Kidney (tissue), 22 donors: ENCODE measurements at places on chromosomes 2 and 18.

DNA sequence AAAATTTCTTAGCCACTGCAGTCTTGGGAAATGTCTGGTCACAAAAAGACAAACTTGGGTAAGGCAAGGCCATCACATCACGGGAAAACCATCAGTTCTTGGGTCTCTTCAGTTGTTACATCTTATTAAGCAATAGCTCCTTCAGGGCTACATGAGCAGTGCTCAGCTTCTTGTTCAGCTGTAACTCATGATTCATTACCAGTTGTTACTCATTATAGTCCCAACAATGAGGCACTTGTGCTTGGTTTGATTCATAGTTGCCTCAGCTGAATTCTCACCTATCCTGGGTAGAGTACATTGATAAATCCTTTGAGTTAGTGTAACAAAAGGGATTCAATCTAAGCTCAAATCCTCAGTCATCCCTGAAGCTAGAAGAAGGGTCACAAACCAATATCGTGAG lies 102.4 kb upstream of the DCC start:
- no peak for DNase-seq

DNA sequence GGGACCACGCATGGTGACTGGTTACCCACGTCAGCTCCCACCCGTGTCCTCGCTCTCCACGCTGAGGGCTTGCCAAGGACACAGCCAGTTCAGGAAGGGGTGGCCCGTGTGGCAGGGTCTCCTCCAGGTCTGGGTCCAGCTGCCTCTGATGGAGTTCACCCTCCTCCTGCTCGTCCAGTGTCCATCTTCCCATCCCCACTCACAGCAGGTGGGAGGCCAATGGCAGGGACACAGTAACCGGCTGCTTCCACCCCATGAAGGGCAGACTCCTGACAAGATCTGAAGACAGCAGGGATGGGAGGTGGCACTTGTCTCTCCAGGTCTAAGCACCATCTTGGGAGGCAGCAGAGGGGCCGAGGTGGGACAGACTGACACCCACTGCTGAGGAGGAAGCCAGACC lies 106.4 kb downstream of the NDUFA10 start:
- no peak for DNase-seq

DNA sequence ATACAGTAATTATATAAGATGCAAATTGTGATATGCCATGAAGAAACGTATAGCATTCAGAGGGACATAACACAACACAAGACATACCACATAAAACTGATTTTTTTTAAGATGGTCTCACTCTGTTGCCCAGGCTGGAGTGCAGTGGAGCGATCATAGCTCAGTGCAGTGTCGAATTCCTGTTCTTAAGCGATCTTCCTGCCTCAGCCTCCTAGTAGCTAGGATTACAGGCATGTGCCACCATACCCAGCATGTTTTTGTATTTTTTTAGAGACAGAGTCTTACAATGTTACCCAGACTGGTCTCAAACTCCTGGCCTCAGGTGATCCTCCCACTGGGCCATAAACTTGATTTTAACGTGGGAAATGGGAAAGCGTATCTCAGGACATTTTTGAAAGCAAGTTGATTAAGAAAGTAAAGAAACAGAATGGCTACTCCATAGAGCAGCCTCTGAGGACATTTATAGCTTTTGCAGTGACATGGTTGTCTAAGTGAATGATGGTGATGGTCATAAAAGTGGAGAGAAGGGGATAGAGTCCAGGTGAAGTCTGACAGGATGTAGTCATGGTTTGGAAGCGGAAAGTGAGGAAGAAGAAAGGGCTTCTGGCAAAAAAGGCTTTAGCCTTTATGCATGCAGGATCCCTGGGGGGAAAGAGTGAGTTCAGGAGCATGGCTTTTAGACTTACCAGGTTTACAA lies 2.4 kb downstream of the TSGA10 start:
- DNase-seq = peak; percentile 70

DNA sequence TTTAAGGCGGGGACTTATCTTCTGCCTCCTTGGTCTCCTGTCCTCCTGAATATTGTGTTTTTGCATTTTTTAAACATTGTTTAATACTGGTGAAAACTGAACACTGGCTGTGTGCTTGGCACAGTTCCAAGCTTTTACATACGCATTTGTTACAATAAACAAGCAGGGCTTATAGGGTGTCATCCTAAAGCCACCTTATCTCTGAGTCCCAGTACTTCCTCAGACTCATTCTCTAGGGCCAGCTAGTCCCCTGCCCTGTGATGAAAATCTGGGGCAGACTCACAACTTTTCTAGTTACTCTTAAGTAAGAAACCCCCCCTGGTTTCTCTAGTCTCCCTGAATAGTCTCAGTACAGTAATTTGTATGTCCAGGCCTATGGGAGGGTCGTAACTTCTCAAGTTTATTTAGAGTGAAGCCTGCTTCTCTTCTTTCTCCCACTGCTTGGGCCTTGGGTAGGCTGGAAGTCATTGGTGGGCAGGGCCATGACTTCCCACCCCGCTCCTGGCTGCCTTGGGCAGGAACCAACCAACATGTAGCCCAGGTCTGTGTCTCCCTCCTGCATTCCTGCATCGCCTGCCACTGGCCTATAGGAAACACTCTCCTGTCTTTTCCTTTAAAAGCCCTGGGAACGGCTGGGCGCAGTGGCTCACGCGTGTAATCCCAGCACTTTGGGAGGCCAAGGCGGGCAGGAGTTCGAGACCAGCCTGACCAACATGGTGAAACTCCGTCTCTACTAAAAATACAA lies 7.7 kb upstream of the KCNE4 start:
- DNase-seq = peak; percentile 19

DNA sequence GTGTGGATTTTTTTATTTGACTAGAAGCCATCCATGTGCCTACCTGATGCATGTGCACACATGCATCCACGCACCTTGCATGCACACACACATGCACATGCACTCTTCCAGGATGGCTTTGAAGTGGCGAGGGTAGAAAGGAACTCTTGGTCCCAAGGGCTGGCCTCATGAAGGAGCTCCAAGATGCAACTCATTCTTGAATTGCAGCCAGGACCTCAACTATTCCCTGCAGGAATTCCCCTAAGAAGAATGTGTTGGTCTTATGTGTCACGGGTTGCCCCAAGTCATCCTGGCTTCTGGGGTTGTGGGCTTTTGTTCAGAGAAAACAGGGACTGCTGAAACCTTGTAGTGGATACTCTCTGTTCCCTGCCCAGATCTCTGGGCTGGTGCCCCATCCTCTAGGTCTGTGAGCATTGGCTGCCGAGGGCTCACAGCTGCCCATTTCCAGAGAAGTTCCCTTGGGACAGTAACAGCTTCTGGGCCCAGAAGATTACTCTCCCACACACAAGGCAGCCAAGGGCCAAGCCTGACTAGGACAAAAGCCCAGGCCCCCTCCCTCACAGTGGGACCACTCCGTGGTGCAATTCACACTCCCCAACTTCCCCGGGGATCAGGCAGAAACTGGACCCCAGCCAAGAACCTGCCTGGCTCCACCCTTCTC lies 137.6 kb downstream of the COPS8 start:
- DNase-seq = no peak

- DNase-seq = no peak
These were observed 4.4 kb downstream of the VAMP5 start for GRCh38 chr2:85588645-85589044.

DNA sequence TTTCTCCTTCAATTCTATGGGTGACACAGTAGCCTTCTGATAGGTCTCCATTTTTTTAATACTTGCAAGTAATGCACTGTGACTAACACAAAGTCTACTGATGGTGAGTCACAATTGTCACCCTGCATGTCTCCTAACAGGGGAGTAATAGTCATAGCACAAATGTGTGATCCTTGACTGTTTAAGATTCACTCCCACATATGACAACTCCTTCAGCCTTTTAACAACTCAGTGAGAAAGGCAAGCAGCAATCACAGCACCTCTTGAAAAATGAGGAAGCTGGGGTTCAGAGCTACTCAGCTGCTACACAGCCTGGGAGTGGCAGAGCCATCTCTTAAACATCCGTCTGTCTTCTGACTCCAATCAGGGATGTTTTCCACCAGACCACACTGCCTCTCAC lies 63.8 kb downstream of the EHD3 start:
- no peak for DNase-seq

DNA sequence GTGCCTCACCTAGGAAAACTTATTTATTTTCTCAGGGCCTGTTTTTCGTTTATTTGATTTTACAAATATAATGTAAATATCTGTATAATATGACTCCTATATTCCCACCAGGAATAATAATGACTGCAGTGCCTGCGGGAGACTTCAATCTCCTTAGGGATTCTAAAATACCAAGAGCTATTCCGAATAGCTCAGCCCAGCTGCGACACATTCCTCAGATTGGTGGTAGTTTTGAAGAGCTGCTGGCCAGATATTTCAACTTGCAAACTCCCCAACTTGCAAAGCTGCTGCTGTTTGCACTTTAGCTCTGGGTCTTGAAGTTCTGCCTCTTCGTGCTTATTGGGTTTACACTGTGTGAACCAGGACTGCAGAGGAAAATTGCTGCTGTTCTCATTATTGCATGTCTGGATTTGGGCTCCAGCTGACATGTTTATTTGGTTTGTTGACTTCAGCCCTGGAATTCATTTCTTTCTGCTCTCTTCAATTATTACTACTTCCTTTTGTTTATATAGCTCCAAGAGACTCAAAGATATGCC lies 480.2 kb upstream of the CHST9 start:
- DNase-seq = peak; percentile 11

DNA sequence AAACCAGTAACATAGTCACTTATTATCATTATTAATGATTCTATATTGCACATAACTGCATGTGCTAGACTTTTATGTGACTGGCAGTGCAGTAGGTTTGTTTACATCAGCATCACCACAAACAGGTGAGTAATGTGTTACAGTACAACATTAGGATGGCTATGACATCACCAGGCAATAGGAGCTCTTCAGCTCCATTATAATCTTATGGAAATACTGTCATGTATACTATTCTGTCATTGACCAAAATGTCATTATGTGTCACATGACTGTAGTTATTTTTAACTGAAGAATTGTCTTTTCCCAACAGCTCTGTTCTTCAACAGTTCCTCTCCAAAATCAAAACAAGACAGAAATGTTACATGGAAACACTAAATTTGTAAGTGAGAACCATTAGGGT lies 96.3 kb downstream of the C18orf54 start:
- no peak for DNase-seq

DNA sequence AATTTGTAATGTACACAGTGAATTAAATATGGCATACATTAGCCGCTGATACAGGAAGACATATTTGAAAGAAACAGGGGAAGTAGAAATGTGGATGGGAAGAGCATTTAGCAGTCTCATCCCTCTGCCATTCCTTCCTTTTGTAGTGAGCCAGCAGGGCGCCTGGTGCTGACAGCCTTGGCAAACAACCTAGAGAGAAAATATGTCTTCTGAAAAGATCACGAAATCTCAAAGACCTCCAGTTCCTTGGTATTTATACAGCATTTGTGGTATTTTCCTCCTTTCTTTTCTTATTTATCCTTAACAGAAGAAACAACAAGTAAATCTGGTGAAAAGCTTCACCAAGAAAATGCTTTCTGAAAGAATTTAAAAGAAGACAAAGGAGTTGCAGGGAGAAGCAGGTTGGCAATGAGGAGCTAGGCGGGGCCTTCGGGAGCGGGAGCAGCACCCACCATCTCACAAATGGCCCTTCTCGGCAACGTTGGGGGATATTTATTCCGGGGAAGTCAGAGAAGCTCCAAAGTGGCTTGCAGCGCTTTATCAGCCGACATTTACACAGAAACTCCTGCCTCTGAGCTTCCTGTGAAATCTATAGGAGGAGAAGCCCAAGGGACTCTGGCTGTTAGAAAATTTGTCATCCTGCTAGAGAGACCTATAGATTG lies 406.1 kb upstream of the NRP2 start:
- no peak for DNase-seq

DNA sequence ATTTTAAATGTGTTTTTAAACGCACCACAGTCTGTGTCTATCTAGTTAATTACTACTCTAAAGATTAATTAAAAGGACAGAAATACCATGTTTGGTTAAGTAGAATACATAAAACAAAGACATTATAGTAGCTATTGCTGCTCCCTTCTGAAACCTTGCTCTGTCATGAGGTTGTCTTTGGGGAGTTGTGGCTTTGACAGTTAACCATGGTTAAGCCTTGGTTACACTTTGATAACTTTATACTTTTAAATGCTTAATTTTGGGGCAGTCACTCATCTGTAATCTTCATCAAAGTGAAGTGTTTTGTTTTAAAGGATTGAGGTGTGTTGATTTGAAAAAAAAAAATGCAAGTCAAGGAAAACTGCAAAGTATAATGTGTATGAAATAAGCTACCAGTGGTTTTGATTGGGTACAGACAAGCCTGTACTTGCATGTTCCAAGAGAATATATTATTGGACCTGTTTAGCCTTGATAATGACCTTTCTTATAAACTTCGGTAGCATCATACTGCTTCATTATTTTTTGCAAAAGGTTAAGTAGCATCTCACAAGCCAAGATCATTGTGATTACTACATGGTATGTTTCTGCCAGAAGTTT lies 29.8 kb upstream of the TBR1 start:
- no peak for DNase-seq

DNA sequence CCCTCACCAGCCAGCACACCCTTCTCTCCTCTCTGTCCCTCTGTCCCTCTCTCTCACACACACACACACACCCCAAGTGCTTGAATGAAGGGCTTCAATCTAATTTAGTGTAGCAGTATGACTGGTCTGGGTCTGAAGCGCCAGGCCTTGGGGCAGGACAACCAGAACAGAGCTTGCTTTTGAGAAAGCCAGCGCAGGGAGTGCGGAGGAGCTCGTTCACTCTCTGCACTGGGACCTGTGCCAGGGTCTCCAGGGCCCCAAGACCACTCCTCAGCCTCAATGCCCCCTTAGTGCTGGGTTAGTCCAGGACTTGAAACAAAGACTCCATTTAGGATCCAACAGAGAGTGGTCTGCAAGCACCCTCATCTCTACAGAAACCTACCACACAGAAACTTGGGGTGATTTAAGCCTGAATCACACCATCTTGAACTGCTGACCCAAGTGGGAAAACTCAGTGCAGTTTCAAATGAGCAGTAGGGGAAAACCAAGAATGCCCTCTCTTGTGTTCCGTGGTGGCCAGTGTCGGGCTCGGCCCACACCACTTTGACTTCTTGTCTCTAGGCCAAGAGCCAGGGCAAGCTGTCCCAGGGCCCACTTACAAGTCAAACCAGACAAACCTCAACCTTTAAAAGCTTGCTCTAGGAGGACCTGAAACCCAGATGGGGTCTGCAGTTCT lies 66.6 kb upstream of the WIPF1 start:
- no peak for DNase-seq

DNA sequence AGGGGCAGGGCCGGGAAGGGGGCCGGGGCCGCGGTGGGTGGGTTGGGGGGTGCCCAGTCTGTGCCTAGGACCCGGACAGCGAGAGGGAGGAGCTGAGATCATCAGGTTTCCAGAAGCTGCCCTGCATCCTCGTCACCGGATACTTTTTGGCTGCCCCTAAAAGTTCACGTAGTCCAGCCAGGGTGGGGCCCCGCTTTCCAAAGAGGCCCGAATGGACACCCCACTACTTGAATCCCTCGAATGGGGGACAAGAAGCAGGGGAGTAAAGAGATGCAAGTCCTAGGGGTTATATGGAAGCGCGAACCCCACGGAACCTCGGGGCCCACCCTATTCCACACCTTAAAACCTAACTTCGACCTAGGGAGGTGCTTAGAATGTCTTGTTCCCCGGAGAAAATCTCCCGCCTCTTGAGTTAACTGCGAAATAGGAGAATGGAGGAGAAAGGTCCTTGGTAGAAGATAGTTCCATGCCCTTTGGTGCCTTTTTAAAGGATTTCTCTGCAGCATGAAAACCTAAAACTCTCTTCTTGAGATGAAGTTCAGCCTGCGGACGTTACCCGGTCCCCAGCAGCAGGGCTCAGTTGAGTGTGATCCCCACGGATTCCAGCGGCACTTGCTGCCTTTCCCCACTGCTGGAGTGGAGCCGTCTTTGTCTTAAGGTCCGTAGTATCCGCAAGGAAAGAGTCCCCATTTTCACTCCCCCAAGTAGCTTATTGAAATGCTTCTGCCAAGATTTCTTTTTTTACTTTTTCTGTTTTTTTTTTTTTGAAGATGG lies 2.1 kb upstream of the RNF152 start:
- no peak for DNase-seq
